ENCODE measurements at places on chromosomes 2 and 18.

DNA sequence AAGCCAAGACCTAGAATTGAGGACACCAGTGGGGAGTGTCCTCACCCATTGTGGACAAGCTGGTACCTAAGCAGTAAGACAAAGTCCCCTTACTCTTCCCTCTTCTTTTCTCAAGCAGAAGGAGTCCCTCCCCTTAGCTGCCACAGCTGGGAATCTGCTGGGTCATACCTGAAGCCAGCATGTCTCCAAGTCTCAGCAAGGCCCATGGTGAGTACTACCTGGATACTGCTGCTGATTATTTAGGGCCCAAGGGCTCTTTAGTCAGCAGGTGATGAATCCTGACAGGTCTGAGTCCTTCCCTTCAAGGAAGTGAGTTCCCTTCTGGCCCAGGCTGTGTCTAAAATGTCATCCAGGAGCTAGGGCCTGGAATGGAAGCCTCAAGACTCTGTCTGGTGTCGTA, 198.6 kb upstream of the STK17B start:
- no peak for DNase-seq

- no peak for DNase-seq
Observed at GRCh38 chr2:33583194-33583938, 15.7 kb downstream of the FAM98A start.

DNA sequence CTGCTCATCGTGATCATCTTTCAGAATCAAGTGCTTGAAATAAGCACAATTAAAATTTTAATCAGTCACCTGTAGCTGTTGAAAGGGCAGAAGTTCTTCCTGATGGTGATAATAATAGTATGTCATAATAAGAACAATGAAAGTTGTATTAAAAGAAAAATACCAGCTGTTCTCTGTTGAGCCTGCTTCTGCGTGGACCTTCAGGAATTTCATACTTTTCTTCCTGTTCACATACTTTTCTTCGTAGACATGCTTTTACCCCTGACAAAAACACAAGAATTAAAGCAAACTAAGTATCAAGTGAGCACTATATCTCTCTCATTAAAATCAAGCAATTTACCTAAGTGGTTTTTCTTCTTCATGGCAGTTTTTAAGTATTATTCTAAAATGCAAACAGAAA, 79.2 kb downstream of the BARD1 start:
- DNase-seq: no peak

GRCh38 chr2:17792515-17792914, 23.7 kb upstream of the MSGN1 start:
- no peak for DNase-seq

- no peak for DNase-seq
Observed at GRCh38 chr2:1731963-1732768, 12.1 kb downstream of the PXDN start.

DNA sequence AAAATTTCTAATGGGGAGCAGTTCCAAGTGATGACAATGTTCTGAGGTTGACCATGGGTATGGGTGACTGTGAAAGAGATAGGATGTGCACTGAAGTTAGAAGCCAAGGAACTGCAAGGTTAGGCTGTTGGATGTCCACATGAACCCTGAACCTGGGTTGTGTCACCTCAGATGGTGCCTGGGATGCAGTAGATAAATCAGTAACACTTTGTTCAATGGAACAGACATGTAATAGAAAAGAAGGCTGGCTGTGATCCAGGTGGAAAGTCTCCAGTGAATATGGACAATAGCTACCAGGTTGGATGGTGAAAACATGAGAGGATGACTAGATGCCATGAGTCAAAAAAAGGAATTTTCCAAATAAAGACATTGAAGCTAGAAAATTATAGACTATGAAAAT, 131.4 kb downstream of the TRABD2A start:
- no peak for DNase-seq

GRCh38 chr18:57804557-57804956, 1.4 kb upstream of the ATP8B1 start:
- no peak for DNase-seq

- no peak for DNase-seq
Observed at GRCh38 chr2:239880396-239880795, 144.7 kb downstream of the NDUFA10 start.

GRCh38 chr2:119553687-119554344, 9.6 kb downstream of the CFAP221 start:
- no peak for DNase-seq

DNA sequence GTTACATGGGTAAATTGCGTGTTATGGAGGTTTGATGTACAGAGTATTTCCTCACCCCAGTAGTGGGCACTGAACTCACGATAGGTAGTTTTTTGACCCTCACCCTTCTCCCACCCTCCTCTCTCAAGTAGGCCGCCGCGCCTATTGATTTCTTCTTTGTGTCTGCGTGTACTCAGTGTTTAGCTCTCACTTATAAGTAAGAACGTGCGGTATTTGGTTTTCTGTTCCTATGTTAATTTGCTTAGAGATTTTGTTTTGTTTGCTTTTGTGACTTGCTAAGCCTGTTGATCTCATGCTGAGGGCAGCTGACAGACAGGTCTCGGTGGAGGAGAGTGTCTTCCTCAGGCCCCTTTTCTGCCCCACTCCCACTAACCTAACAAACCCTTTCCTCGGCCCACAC, 36.2 kb downstream of the ACOXL start:
- no peak for DNase-seq

DNA sequence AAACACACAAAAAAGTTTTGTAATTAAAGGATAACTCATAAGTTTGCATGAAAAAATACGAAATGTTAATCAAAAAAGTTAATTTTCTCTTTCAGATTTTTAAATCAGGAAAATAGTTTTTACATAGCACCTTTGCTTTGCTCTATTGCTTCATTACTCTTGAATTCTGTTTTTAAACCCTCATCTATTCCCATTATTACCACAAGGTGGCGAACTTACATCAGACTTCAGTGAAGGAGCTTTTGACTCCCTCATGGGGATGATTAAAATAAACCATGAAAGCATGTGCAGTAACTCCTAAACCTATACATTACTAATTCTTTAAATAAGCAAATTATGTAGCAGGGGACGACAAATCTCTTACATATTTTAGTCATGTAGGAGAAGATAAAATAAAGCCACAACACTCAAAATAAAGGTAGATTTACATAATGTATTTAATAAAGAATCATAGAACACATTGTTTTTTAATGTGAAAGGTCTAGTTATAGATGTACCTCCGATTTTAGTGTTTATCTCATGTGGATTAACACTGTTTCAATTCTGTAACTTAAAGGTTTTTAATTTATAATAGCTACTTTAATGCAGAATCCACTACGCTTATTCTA, 105.2 kb downstream of the NETO1 start:
- DNase-seq: no peak

- DNase-seq: no peak
Observed at GRCh38 chr2:144071461-144071860, 448.5 kb downstream of the ZEB2 start.

- no peak for DNase-seq
Observed at GRCh38 chr2:39141334-39142271, 20.8 kb upstream of the SOS1 start.

DNA sequence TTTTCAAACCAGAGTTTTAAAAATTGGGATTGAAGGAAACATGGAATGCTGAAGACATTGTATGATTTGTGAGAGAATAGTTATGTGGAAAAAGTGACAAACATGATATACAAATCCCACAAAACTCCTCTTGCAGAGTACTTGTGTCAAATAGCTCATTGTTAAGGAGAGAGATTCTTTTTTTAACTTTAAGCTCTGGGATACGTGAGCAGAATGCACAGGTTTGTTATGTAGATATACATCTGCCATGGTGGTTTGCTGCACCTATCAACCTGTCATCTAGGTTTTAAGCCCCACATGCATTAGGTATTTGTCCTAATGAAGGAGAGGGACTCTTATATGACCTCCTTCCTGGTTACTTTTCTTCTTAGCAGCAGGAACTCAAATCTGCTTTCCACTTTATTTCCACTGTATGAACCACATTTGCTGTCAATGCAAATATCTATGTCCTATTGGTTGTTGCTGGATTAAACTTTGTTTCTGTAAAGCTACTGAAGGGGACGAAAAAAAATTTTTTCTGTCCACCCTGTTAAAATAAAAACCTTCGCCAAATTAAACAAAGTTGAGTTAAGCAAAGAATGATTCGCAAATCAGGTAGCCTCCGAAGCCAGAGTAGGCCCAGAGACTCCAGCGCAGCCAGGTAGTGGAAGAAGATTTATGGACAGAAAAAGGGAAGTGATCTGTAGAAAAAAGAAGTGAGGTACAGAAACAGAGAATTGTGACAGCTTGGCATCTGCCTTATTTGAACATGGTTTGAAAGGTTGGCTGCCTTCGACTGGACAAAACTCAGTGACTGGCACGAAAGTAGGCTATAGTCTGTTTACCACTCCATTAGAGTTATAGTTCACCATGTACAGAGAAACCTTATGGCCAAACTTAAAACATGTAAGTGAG, 430.1 kb upstream of the CHST9 start:
- no peak for DNase-seq

GRCh38 chr18:80044072-80044471, 9.8 kb downstream of the RBFA start:
- no peak for DNase-seq

DNA sequence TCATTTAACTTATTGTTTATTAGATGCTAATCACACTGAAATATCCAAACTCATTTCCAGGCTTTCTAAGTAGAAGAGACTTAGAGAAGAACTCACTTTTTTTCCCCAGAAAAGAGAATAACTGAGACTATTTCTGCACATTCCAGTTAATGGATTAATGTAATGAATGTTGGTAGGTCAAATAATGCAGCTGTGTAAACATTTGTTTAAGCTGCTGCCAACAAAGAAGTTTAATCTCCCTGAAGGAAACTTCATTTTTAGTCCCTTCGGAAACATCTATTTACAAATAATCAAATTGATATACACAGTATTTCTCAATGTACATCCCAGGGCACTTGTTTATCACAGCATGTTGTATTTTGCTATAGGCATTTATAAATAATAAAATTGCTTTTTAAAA, 126.9 kb downstream of the KCNS3 start:
- DNase-seq: no peak

DNA sequence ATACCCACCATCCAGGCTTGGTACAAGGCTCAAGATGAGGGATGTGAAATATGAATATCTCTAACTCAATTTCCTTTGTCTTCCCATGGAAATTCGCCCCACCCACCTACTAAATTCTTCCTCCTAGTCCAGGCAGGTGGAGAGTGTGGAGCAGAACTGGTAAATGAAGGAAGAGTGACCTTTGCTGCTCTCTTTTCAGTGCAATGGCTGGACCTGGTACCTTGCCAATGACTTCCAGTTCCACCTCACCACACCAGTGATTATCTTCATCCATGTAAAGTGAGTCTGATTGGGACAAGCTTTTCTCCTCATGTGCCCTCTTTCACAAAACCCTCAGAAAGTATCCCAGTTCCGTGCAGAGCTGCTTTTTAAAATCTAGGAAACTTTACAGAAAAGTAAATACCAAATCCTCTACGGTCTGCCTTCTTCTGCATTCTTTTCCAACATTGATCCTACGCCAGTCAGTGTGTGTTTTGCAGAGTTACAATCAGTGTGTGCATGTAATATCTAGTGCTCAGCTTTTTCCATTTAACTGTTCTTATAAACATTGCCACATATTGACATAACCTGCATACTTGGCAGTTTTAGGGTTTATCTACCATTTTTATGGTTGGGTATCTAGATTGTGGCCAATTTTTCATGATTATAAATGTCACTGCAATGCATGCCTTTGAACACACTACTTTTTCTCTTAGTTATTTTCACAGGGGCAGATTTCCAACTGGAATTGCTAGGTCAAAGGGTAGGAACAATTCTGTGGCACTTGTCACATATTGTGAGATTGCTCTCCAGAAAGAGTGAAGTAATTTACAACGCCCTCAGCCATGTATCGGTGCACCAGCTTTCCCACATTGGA, 86.5 kb upstream of the SEC11C start:
- no peak for DNase-seq

- no peak for DNase-seq
Observed at GRCh38 chr18:23725351-23725750, 36.1 kb downstream of the LAMA3 start.

GRCh38 chr2:175326801-175327200, 145.3 kb upstream of the ATP5MC3 start:
- DNase-seq: no peak

DNA sequence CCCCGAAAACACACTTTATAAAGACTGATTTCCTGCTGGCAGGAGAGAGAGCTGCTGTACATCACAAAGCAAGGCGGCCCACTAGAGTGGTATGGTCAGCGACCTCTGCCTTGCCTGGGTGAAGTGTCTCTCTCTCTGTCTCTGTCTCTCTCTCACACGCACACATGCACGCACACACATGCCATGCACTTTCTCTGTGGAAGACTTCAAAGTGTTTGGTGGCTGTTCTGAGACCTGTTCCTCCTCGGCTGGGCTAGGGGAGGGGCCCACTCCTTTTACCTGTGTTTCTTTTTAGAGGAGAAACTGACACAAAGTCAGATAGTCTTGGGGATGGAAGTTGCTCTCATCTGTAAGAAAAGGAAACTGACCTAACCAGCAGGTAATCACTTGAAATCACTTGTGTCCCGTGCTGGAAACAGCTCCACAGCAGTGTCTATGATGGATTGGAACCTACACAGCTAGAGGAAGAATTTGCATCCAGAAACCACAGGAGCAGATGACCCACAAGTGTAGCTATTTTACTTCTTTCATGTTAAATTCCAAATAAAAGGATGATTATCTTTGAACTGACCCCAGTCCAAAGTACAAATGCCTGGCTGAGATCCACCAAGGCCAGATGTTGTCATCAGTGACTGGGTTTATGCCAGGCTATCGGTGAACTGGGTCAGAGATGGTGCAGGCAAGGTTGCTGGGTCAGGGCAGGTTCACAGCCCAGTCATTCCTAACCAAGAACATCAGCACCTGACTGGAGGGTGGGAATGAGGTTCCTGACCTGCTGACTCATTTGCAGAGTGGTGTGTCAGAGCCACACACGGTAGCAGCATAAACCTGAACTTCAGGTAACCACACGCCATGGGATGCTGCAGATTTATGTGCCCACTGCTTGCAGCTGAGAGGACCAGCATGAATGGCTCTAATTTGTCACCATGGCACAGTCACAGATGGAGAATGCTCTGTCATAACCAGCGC, 63.0 kb downstream of the NPAS2 start:
- DNase-seq: no peak

GRCh38 chr2:207681431-207681830, 30.0 kb upstream of the CCNYL1 start:
- DNase-seq: no peak

DNA sequence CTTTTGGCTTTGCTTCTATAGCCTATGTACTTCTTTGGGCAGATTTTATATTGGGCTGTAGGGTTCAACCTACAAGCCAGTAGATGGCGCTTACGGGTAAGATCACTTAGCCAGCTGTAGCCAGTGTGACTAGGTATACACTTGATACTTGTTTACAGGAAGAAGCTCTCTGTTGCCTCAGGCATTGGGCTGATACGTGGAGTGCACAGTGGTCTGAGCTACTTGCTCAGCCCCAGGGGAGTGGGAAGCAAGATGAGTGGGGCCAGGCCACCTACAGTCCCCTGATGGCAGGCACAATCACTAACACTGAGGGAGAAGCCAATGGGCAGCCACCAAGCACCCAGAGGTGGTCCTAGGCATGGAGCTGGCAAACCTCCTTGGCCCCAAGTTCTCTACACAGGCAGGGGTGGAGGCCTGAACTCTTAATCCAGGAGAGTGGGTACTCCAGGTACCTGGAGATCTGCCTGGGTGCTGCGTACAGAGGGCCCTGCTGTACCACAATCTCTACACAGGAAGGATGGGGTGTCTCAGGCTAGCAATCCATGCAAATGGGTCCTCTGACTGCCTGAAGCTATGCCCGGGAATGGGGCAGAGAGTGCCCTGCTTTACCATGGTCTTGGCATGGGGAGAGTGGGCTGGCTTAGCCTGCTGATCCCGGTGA, 122.2 kb downstream of the NCOA1 start:
- no peak for DNase-seq

GRCh38 chr2:188443207-188443606, 151.5 kb downstream of the GULP1 start:
- DNase-seq: no peak

All from activated T-helper 1 cell treated with anti-CD3 and anti-CD28 coated beads, Interleukin-2, amount 50 U/mL, for 16 hours (primary cell).